ENCODE measurements at places on chromosomes 3 and 15.
A peak's percentile ranks its signal among the peaks of the same experiment; 100 is the strongest.

- DNase-seq: no peak
Measured at GRCh38 chr15:71708051-71708429, 102.3 kb upstream of the NR2E3 start.

GRCh38 chr15:88769161-88769971 is 33.9 kb upstream of the ACAN start:
- DNase-seq: no peak

- DNase-seq: no peak
Measured at GRCh38 chr15:100763835-100764750, 115.5 kb upstream of the ALDH1A3 start.

- no peak for DNase-seq
Measured at GRCh38 chr3:55647670-55648069, 160.6 kb upstream of the WNT5A start.

- DNase-seq: no peak
Measured at GRCh38 chr3:100227511-100227921, 33.3 kb upstream of the TBC1D23 start.

DNA sequence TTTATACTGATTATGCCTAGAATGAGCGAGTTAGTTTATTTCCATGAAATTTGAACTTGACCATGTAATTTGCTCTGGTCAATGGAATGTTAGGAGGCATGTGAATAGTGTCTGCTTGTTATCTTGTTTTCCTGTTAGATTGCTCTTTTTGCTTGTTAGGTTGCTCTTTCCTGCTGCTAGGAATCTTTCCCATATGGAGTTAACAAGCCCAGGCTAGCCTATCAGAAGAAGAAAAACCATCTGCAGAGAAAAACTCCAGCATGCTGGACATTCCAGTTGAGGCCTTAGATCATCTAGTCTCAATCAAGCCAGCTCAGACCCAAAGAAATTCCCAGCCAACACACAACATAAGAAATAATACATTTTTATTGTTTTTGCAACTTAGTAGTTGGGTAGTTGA is 470.2 kb upstream of the AGTR1 start:
- DNase-seq: no peak

DNA sequence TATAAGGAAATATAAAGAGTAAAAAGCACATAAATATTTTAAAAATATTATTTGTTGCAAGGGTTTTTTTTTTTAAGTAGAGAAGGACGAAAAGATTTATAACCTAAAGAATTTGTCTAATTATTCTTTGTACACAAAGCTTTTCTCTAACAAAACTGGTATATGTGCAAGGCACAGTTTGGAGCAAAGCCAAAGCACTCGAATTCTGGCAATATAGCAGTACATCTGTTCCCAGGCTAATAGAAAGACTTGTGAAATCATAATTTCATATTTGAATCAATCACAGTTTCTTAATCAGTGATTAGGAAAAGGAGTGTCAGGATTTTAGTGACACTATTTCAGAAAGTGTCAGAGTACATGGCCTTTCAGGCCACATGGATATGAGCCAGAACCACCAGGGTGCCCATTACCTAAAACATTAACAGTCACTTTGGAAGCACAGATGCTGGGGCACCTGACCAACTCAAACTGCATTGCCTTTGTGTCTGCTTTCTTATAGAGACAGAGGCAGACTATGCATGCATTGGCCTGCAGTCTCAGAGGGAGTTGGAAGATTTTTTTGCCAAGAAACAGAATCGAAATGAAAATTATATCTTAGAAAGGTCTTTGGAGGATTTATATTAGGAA is 651.8 kb upstream of the SGO1 start:
- DNase-seq: no peak

DNA sequence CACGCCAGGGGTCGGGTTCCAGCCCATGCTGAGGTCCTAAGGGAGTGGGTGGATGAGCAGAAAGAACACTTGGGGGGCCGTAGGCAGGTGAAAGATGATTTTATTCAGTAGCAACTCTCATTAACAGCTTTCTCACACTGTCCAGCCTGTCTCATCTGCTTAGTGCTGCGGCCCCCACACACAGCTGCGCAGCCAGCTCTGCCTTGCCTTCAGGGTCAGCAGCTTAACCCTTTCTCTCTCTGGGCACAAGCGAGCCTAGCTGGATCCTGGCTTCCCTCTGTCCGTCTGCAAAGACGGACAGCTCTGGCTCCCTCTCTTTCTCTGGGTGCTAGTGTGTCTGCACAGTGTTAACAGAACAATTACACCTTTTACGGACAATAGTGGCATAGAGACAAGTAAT is 21.3 kb downstream of the NPAP1 start:
- DNase-seq: no peak

DNA sequence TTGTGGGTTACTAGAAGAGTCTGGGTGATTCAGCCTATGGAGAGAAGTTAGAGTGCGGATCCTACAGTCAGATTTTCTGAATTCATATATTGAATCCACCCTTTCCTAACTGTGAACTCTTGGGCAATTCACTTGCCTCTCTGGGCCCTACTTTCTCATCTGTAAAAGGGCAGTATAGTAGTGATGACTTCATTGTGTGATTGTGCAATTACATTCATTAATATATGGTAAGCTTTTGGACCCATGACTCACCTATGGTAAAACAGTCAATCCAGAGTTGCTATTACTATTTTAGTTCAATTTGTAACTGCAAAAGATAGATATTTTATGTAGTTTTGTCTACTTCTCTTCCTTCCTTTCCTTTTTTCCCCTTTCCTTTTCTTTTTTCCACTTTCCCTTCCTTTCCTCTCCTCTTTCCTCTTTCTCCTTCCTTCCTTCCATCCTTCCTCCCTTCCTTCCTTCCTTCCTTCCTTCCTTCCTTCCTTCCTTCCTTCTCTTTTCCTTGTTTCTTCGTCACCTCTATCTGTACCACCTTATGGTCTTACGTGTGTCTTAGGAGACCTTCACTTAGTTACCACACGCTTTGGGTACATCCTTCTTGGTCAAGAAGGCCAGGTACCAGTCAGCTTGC is 37.0 kb downstream of the GMNC start:
- no peak for DNase-seq

GRCh38 chr3:13851091-13851849 is 28.6 kb downstream of the WNT7A start:
- DNase-seq: no peak

GRCh38 chr3:5096336-5097008 is 25.6 kb upstream of the ARL8B start:
- no peak for DNase-seq

GRCh38 chr3:64395490-64395889 is 170.2 kb upstream of the PRICKLE2 start:
- no peak for DNase-seq

- DNase-seq: no peak
Measured at GRCh38 chr3:186367631-186368030, 5.6 kb upstream of the DGKG start.

GRCh38 chr3:129650256-129650872 is 43.9 kb upstream of the PLXND1 start:
- DNase-seq: peak; percentile 69
